ENCODE measurements at places on chromosomes 1 and 21.

- DNase-seq: no peak
Observed at GRCh38 chr1:34781844-34782391, 904 bp downstream of the GJB3 start.

DNA sequence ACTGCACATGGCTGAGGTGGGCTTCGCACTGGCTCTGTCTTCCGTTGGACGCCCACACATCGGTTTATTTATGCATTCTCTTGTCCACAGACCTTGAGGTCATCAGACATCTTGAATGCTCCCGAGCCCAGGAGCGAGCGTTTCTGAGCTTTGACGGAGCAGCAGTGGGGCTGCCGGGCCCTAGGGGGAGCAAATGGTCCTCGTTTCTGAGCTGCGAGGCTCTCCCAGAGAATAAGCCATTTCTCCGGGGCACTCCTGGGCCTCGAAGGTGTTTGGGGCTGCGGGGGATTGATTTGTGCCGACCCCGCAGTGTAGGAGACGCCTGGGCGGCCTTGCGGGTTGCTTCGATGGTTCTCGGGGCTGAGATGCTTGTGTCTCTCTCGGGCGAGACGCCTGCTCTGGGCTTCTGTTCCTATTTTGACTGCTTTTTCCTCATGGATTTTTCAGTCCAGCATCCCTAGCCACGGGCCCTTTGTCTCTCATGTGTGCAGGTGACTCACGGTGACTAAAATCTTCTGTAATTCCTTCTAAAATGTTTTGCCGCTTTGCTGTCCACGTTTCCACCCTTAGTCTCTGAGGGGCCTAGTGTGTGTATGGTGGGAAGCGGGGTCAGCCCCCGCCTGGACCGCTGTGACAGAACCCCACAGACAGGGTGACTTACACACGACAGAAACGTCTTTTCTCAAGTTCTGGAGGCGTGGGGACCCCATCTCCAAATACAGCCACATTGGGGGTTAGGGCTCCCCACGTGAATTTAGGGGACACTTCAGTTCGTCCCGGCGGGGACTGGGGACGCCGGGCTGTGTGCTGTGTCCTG lies 62.1 kb downstream of the FAAP20 start:
- DNase-seq: no peak

DNA sequence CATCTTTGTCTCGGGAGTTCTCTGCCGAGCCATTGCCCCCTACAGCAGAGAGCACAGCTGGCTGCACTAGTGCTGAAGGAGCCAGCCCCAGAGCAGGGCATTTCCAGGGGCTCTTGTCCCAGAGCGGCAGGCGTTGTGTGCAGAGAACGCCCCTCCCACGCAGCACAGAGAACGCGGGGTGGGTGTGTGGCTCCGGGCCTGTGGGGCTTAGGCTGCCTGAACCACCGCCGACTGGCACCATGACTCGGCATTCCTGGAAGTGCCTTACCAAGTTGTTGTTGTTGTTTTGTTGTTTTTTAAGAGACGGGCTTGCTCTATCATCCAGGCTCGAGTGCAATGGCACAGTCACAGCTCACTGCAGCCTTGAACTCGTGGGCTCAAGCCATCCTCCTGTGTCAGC lies 15.8 kb upstream of the DIP2A start:
- DNase-seq: no peak

DNA sequence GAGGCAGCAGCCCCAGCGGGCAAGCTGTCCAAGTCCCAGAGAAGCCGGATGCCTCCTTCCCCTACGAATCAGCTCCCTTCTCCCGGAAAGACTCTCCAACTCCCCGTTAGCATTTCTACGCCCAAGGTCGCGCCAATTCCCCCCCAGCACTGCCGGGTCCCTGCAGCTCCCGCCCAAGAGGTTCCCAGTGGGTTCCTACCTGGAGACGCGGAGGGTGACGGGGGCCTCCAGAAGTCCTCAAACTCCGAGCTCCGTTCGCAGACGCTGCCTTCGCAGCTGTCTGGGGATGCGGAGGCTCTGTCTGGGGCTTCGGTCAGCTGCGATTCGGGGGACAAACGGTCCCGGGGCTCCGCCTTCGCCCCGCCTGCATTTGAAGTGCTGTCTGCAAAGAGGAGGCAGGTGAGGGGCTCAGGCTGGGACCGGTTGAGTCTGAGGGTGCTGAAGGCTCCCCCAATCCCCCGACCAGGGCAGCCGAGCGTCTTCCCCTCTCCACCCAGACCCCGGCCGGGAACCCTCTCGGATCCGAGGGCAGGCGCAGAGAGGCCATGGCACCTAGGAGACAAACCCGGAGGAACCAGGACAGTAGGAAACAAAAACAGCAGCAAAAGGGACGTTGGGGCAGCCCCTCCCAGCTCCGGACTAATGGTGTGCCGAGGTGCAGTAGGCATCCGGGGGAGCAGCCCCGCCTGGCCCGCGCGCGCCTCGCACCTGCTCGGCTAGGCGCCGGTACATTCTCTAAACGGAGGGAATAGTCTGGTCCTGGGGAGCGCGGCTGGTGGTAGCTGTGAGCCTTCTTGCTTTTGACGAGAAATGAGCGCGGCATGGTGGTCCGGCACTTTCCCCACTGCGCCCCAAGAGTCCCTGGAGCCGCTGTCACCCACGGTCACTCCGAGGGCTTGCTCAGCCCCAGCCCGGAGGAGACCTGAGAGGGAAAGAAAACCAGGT lies 3.8 kb downstream of the GFI1 start:
- DNase-seq: no peak
